ENCODE measurements at places on chromosomes 2 and 18.

- no peak for DNase-seq
These were observed 132.1 kb upstream of the HAAO start for GRCh38 chr2:42924418-42924886.

DNA sequence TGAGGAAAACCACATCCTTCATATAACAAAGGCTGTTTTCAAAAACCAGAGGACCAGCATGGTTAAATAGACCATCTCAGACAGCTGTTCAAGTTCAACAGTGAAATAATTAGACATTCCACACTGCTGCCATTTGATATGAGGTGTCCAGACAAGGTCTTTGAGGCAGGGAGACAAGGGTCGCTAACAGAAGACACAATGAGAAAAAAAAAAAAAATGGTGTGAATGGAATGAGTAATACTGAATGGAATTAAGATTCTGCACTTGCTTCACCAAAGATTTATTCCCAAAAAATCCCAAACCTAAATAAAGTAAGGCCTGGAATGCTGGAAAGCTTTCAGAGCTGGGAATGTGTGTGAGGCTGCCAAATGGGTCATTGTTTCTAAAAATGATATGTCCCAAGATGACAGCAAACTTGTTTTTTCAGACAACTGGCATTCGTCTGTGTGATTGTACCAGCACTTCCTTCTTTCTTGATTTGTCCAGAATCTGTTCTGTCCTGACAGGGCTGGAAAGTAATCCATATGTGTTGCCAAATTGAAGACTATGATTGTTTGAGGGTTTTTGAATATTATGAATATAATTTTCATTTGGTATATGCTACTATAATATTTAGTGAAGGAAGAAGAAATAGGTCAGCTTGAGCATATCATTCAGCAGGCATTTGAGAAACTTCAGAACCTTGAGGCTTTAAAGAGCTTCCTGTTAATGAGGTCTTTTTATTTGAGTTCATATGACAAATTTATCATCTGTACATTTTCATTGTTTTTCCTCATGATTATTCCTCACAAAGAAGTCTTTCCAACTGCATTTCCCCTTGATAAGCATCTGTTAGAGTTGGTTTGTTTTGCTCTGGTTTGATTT lies 85.2 kb upstream of the ITGA4 start:
- peak; percentile 38 for DNase-seq

GRCh38 chr2:24816884-24817283 lies 23.7 kb downstream of the CENPO start:
- no peak for DNase-seq

DNA sequence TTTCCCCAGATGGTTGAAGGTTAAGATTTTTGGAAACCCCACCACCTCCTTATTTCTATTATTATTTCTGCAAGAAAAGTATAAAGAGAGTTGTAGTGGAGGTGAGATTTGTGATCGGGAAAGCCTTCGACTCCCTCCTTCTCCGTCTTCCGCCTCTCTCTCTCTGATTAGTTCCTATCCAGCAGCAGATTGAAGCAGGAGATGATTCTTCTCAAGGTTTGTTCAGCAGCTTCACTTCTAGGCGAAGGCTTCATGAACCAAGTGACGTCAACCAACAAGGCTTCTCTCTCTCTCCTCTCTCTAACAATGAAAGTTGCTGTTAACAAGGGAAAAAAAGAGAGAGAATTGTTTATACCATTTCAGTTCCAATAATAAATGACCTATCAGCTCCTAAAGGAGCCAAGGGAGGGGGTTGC lies at the start of gene BAZ2B:
TSS of gene BAZ2B (minus strand) at position 263 of the 416 bp plus-strand sequence. CDS start 137,829 bp downstream, outside the sequence.
- no peak for DNase-seq

DNA sequence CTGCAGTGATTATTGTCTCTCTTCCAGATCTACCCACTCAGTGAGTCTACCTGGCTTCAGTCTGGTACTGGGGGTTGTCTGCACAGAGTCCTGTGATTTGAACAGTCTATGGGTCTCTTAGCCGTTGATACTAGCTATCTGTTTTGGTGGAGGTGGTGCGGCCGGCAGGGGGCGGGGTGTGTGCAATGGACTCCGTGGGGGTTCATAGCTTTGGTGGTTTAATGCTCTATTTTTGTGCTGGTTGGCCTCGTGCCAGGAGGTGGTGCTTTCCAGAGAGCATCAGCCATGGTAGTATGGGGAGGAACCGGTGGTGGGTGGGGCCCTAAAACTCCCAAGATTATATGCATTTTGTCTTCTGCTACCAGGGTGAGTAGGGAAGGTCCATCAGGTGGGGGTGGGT lies 1120.1 kb upstream of the FAM98A start:
- no peak for DNase-seq

DNA sequence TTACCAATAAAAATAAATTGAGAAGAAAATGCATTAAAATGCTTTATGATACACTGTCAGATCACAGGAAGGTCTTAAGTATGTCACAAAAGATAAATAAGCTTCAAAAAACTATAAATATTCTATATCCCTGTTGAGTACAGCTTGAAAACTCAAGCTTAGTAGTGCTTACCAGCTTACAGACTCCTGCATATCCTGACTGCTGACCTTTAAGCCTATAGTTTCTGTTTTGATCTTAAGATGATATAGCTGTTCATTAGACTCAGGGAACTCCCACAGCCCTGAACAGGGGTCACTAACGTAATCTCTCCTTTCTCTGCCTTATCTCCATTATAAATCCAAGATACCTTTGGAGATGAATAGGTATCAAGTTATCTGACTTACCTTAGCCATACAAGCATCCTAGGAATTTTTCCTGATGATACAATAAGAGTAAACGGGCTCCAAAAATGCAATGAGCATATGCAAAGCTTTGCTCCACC lies 93.7 kb upstream of the RBBP8 start:
- DNase-seq: no peak

GRCh38 chr2:224892574-224893204 lies 149.6 kb downstream of the DOCK10 start:
- no peak for DNase-seq

DNA sequence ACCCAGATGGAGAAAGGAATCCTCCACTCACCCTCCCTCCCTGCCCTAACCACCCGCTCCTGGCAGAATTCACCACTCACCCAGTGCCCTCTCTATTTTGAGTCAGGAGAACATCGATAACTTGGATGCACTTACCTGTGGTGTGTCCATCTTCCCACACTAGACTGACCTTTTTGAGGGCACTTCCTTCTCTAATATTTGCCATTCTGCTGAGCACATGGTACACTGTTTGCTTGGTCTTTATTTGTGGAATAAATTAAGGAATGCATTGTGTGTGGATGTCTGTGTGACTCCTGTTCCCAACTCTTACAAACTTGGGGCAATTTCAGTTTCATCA lies 133.7 kb downstream of the ACKR3 start:
- no peak for DNase-seq

- DNase-seq: no peak
These were observed 6.3 kb upstream of the GKN2 start for GRCh38 chr2:68959001-68959400.

- DNase-seq: no peak
These were observed 200.3 kb downstream of the NYAP2 start for GRCh38 chr2:225599856-225600255.
